ENCODE measurements at places on chromosomes 12 and 14.

GRCh38 chr12:43551279-43551970 lies 578 bp downstream of the ADAMTS20 start:
- no peak for DNase-seq
- no peak overlapping the region for H3K27ac ChIP-seq
- no peak overlapping the region for H3K4me3 ChIP-seq
- no peaks in the 10 kb centered on the region for H3K4me1 ChIP-seq

DNA sequence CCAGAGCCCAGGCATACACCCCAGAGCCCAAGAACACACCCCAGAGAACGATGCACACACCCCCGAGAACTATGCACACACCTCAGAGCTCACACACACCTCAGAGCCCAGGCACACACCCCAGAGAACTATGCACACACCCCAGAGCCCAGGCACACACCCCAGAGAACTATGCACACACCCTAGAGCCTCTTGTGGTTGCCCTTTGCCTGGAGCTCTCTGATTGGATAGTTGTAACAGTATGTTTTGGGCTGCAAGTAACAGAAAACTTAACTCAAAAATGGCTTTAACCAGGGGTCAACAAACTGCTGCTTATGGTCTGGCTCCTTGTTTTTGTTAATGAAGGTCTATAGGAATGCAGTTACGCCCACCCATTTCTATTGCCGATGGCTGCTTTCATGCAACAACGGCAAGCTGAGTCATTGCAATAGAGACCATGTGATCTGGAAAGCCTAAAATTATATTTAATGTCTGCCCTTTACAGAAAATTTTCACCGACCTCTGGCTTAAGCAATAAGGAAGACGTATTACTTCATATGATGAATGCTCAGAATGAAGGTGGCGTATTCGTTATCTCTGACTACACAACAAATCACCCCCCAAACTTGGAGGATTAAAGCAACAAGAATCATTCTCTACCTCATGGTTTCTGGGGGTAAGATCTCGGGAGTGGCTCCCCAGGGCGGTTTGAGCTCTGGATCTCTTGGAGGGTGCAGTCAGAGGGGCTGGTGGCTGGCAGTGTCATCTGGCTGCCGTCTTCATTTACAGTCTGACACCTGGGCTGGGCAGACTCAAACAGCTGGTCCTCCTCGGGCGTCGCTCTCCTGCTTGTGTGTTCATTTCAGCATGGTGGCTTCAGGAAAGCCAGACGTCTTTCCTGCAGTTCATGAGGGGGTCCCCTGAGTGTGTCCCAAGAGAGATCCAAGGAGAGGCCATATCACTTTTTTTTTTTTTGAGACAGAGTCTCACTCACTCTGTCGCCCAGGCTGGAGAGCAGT lies 66.3 kb upstream of the NCOR2 start:
- H3K27ac ChIP-seq, result no peak overlapping the region
- no peaks in the 10 kb centered on the region for H3K27me3 ChIP-seq
- H3K36me3 ChIP-seq, result no peaks in the 10 kb centered on the region
- H3K4me3 ChIP-seq, result no peak overlapping the region
- no peak for DNase-seq

- H3K27ac ChIP-seq, result no peak overlapping the region
- no peak for DNase-seq
- no peak overlapping the region for H3K4me3 ChIP-seq
- H3K4me1 ChIP-seq, result no peaks in the 10 kb centered on the region
- H3K36me3 ChIP-seq, result no peaks in the 10 kb centered on the region
- H3K27me3 ChIP-seq, result no peaks in the 10 kb centered on the region
Observed at GRCh38 chr12:58776144-58776543, 144.2 kb downstream of the LRIG3 start.

- no peak overlapping the region for H3K4me3 ChIP-seq
- no peak for DNase-seq
Observed at GRCh38 chr14:83047059-83047830, 1513.6 kb upstream of the SEL1L start.

- no peak for DNase-seq
- peaks cover 21% of the 10 kb centered on the region for H3K36me3 ChIP-seq
- H3K4me1 ChIP-seq, result no peaks in the 10 kb centered on the region
- H3K27me3 ChIP-seq, result no peaks in the 10 kb centered on the region
- H3K27ac ChIP-seq, result no peak overlapping the region
Observed at GRCh38 chr12:22190-22529, 44.4 kb upstream of the IQSEC3 start.

DNA sequence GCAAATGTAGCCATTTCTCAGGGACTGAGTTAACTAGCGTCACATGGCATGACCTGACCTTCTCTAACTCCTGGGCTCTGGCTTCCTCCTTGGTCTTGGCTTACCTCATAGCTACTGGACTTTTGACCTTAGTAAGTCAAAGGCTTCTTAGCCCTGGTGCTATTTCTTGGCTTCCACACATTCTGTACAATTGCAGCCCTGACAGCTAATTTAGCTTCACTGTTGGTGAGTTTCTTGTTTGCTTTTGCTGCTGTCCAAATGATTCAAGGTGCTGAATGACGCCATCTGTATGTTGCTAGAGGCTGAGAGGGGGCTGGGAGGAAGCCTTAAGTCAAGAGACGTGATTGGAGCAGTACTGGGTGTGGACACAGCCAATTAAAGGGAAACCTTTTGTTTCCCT lies 202.7 kb downstream of the PRKD1 start:
- H3K27me3 ChIP-seq, result no peaks in the 10 kb centered on the region
- no peak overlapping the region for H3K27ac ChIP-seq
- no peaks in the 10 kb centered on the region for H3K36me3 ChIP-seq
- H3K4me3 ChIP-seq, result no peak overlapping the region

Data from CD4-positive, CD25-positive, alpha-beta regulatory T cell (primary cell).